Activated CD4-positive, alpha-beta T cell treated with anti-CD3 and anti-CD28 coated beads for 36 hours (primary cell): ENCODE measurements at places on chromosomes 13 and 19.

GRCh38 chr19:56130006-56130405 lies 8.9 kb upstream of the ZNF787 start:
- DNase-seq = no peak

DNA sequence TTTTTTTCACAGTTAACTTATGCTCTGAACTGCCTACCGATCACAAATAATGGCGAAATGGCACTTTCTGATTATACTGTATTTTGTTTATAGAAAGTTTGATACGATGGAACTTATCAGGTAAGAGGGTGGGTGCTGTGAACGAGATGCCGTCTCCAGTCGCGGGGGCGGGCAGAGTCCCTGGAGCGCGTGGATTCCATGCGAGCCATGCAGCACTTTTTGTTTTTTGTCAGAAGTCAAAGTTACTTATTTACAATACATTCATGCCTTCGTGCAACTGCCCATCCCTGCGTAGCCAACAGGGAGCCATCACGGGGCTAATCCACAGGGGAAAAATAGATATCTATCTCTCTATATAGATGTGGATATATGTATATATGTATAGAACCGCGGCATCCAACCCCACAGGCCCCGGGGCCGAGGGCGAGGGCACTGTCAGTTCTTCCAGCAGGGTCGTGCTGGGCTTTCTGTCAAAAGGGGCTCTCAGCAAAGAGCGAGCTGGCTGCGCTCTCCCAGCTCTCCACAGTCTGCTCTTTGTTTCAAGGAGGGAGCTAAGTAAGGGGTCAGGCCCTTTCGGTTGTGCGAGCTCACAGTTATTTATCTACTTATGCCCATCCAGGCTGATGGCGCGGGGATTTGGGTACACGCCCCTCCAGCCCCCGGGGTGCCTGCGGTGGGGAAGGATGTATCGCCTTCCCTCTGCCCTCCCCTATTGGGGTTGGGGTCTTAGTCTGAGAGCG lies 3.4 kb downstream of the SLITRK1 start:
- no peak for DNase-seq

- DNase-seq = no peak
Observed at GRCh38 chr13:48593536-48593935, 60.2 kb upstream of the CYSLTR2 start.

- DNase-seq = no peak
Observed at GRCh38 chr19:49981603-49982593, 20.9 kb upstream of the SIGLEC11 start.

GRCh38 chr19:57709616-57710015 lies 612 bp upstream of the ZNF154 start:
- no peak for DNase-seq

DNA sequence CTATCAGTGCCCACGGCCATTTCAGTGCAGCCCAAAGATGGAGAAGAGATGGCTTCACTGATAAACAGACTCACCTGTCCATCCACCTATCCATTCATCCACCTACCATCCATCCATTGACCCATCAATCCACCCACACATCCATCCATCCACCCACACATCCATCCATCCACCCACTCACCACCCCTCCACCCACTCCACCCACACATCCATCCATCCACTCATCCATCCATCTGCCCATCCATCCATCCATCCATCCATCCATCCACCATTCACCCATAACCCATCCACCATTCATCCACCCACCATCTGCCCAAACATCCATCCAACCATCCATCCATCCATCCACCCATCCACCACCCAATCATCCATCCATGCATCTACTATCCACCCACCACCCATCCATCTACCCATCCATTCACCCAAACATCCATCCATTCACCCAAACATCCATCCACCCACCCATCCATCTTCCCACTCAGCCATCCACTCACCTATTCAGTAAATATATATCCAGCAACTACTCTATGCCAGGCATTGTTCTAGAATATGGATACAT lies 31.6 kb upstream of the ZNRF4 start:
- no peak for DNase-seq

DNA sequence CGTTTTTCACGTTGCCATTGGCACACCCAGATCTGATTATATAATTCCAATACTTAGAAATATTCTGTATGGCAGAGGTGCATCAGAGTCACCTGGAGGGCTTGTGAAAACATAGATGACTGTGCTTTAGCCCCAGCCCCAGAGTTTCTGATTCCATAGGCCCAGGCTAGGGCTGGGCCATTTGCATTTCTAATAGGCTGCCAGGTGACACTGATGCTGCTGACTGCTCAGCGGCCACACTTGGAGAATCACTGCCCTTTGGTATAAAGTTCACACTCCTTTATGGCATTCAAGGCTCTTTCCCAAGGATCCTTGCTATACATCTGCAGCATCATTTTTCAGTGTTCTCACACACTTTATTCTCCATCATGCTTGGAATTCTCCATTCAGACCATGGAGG lies 137.1 kb downstream of the AKAP11 start:
- DNase-seq = no peak

DNA sequence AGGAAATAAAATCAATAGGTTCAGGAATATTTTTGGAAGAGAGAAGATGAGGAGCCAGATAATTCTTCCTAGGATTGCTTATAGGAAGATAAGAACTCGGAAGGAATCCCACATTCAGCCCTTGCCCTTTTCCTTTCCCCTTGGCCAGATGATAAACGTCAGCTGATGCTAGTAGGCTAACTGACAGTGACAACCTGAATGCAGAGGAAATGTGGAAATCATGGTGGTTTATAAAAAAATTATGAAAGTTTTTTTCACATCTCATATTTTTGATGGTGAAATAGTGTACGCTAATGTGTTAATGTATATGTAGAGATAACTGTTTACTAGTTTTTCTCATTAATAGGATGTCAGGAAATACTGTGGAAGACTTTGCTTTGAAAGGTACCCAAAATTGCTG lies 56.9 kb downstream of the EDNRB start:
- no peak for DNase-seq

DNA sequence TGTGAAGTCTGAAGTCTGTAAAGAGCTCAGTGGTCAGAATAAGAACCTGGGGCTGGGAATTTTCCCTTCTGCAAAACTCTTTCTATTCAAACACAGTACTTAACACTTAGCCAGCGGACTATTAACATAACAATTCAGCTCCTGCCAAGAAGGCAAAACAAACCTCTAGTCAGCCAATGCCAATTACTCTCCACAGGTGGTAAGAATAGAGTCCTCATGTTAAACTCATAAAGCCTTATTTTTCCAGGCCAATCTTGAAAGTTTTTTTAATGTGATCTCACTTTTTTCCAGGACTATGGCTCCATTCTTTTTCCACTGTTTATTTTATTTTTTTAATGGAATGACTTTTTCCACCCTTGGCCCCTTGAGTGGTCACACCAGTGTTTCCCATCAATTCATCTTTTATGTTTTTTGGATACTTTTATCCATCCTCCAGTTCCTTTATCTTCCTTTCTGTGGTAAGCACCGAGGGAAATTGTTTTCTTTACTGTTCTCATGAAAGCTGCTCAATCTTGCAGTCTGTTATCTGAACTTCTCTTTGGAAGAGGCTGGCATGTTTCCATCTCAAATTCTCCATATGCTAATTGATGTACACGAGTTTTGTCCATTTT lies 217.3 kb downstream of the LHFPL6 start:
- DNase-seq = no peak

- DNase-seq = no peak
Observed at GRCh38 chr13:97001636-97002035, 7.4 kb upstream of the OXGR1 start.

DNA sequence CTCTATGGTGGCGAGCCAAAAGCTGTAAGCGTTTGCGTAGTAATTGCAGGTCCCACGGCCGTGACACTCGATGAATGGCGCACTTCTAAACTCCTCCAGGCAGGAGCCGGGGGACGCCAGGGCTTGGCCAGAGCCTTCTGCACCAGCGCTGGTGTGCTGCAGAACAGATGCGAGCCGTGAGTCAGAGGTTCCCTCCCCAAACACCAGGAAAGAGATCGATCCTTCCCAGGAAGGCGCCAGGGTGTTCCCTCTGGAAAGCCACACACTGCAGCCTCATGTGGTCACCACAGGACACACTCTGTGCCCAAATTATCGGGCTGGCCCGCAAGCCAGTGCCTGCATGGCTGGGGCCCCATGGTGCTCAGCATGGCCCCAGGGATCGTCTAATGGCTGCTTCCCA lies 154.6 kb downstream of the COL4A1 start:
- no peak for DNase-seq

- no peak for DNase-seq
Observed at GRCh38 chr19:42069619-42070351, at the start of gene GRIK5. GRIK5 (minus strand) TSS chr19:42070206; CDS start chr19:42065770, 4,436 bp downstream.

DNA sequence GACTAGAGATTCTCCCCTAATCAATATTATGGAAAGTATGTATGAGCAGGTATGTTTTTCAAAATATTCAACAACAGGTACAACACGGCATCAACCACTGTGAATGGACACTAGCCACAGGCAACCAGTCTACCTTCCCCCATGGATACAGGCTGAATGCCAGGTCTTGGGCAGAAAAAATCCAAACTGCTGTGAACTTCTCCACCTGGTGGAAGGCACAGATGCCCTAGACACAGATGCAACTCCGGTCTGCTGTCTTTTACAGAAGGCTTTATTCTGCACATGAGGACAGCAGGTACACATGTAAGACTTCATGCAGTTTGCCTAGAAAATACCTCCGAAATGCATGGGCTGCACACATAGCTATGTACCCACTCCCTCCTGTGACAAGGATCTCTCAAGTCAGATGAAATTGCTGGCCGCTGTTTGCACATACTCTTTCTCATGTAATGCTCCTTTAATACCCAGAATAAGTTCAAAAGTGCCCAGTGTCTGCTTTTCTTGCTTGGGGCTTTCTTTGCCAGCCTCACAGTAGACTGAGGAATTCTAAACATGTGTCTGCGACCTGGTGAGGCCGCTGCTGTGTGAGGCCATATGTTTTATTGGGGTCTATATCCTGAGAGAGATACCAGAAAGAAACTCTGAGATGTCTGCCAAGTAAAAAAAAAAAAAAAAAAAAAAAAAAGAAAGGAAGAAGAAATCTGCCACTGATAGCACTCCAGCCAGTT lies 325.9 kb downstream of the FOXO1 start:
- DNase-seq = no peak

DNA sequence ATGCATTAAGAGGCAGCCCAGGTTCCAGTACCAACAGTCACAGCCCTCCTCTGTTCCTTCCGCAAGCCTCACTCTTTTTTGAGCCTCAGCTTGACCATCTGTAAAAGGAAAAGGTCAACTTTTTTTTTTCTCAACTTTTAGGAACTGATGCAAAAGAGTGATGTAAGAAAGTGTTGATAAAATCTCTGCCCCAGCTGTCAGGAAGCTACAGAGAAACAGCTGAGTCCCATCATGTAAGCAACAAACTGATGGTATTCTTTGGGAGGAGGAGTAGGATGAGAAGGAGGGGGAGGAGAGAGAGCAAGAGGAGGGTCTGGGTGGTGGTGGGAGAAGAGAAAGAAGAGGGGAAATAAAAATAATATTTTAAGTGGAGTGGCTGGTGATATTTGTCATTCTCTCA lies 233.9 kb upstream of the TSHZ3 start:
- DNase-seq = no peak

GRCh38 chr13:59211606-59212005 lies 952.1 kb downstream of the DIAPH3 start:
- DNase-seq = no peak

DNA sequence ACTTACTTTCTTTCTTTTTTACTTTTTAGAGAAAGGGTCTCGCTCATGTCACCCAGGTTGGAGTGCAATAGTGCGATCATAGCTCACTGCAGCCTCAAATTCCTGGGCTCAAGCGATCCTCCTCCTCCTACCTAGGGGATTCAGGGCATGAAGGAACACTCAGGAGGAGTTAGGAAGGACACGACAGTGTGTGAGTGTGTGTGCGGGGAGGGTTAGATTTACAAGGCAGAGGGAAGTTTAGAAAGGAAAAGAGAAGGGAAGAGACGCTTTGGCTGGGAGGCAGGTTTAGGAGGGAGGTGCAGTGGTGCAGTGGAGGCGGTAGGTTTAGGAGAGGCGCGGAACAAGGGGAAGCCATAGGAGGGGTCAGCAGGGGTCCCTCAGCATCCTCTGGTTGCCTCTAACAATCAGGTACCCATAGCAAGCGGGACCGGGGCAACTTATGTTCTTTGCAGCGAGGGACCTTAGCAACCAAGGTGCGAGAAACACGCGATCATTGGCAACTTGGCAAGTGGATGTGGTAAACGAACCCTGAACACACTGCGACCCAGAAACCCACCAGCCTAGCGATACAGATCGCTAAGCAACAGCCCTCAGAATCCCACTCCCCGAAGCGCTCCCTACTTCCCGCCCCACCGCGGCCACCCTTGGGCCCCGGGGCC lies 501 bp downstream of the SIRT2 start:
- no peak for DNase-seq

- DNase-seq = peak; percentile 32
Observed at GRCh38 chr13:32310134-32310706, 4.9 kb downstream of the ZAR1L start.

- DNase-seq = no peak
Observed at GRCh38 chr13:89627996-89628395, 1719.5 kb upstream of the MIR17HG start.

DNA sequence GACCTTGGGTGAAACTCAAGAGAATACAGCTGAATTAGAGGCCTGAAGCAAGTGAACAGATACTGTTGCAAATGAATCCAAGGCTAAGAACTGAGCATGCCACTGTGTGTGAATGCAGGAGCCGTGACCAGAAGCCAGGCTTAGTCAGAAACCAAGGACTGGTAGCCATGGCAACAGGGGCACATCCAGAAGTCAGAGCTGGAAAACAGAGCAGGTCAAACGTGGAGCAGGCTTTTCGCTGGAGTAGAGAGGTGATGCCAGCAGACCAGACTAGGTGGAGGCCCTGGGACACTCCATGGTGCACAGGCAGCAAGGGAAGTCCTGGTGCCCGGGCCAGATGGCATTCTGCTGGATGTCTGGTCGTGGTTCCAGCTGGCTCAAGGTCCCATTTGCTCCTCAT lies 564.1 kb downstream of the PCDH9 start:
- no peak for DNase-seq

DNA sequence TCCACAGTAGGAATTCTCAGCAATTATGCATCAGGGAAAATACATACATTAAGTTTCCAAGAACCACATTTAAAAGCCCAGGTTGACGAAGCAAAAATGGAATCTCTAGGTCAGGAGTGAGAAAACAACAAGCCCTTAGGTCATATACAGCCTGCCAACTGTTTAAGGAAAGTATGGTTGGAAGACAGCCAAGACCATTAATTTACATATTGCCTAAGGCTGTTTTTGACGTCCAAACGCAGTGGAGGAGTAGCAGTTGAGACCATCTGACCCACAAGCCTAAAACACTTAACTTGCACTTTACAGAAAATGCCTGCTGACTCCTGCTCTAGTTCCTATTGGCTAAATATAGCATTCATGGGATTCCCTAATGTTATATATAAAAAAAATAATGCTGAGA lies 299.0 kb downstream of the ITGBL1 start:
- no peak for DNase-seq

- DNase-seq = no peak
Observed at GRCh38 chr13:32590266-32590665, 4.0 kb downstream of the PDS5B start.

DNA sequence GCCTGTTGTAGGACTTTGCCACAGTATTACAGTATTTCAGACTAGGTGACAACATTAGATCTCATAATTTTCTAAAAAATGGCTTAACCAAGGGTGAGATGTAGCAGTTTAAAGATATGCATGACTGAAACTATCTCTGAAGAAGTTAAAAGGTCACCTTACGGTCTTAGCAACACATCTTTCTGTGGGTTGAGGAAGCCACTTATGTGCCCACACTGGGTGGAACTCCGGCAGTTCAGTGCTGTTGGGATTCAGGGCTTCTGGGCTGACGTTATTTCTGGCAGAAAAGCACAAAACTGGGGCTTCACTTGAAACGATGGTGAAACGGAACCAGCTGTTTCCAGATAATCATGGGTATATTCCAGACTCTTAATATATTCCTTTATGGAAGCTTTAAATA lies 697.3 kb downstream of the PCDH9 start:
- no peak for DNase-seq

- no peak for DNase-seq
Observed at GRCh38 chr19:48618278-48618915, 581 bp downstream of the RPL18 start.
